ENCODE measurements at places on chromosomes 4 and X.

- DNase-seq = no peak
These were observed 112.1 kb downstream of the CPZ start for GRCh38 chr4:8704632-8705031.

DNA sequence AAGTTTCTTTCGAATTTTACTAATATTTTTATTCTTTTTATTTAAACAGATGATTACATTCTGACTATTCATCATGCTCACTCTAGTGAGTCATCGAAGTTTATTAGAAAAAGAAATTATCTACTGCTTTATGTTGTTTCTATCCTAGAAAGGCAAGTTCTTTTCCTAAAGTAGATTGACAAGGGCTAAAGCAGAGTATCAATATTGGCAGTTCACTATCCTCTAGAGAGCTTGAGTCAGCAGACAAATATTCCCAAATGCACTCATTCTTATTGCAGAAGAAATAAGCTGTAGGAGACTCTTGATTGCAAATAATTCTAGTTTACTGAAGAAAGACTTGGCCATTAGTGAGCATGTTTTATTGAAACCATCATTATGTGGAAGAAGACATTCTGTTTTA is 911.8 kb downstream of the CENPC start:
- DNase-seq = no peak

DNA sequence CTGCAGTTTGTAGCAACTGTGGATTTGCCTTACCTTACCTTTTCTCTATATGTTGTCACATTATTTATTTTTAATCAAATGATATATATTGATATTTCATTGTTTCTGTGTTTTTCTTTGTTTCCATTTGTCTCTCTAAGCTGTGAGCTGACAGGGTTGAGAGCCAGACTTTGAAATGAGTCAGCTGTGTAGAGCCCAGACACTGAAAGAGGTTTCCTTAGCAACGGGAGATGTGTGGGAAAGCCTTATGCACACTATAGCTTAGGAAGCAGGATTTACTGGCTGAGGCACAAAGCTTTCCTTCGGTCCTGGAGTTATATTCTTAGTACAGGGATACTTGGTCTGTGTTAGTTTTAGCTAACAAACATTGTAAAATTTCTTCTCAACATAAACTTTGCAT is 192.2 kb downstream of the FGF13 start:
- DNase-seq = peak; percentile 22

GRCh38 chr4:79576429-79576753 is 168.4 kb upstream of the GK2 start:
- peak; percentile 50 for DNase-seq

- no peak for DNase-seq
These were observed 860.1 kb upstream of the INTU start for GRCh38 chr4:126772662-126773061.

- DNase-seq = no peak
These were observed 357.7 kb downstream of the C4orf33 start for GRCh38 chr4:129453524-129454200.

GRCh38 chrX:123308658-123309057 is 124.6 kb downstream of the GRIA3 start:
- DNase-seq = no peak

DNA sequence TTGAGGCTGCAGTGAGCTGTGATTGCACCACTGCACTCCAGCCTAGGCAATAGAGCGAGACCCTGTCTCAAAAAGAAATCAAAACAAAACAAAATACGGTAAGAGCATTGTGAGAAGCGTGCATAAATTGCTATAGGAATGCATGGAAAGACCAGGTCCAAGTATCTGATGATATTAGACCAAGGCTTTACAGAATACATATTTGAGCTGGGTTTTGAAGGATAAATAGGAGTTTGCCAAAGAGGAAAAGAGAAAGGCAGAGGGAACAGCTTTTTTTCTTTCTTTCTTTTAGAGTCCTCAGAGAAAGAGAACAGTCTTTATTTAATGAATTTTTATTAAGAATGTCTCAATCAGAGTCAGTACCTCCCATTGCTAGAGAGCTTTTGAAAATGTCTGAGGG is 79.5 kb upstream of the PRPS1 start:
- no peak for DNase-seq

GRCh38 chrX:76796311-76796710 is 368.8 kb downstream of the MAGEE1 start:
- DNase-seq = peak; percentile 16

DNA sequence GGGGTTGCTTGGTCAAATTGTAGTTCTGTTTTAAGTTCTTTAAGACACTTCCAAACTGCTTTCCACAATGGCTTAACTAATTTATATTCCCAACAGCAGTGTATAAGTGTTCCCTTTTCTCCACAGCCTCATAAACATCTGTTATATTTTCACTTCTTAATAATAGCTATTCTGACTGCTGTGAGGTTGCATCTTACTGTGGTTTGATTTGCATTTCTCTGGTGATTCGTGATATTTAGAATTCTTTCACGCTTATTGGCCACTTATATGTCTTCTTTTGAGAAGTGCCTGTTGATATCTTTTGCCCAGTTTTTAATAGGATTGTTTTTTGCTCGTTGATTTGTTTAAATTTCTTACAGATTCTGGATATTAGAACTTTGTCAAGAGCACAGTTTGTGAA is 278.6 kb upstream of the ITM2A start:
- DNase-seq = no peak

DNA sequence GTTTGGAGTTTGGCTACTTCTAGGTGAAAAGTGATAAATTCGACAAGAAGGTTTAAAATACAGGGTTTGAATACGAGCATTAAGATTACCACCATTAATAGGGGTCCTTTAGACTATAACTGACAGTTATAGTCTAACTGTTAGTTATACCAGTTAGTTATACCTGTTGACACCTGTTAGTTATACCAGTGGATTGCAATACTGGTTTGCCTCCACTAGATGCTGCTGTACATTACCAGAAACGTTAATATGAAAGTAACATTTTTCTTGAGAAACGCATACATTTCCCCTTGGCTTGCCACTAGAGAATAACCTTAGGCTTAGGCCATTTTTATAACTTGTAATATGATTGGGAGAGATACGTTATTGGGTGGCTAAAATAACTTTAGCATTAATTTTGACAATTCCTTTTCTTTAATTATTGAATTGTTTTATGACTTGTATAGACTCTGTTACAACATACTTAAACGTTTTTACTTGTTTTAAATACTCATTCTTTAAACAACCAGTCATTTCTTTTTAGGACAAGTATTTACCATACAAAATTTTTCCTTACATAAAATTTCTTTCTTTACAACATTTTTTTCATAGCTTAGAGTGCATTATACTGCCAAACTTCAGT is 911.2 kb downstream of the FSTL5 start:
- DNase-seq = peak; percentile 30

DNA sequence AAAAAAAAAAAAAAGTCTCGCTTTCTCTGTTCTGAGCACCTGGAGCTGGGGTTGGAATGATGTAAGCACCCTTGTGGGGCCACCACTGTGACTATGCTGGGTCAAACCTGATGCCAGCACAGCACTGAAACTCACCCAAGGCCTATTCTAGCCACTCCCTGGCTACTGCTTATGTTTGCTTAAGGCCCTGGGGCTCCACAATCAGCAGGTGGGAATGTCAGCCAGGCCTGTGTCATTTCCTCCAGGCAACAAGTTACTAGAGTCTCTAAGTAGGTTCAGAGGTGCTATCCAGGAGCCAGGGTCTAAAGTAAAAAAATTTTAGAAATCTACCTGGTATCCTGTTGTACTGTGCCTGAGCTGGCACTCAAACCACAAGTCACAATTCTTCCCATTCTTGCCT is 1306.8 kb downstream of the STIM2 start:
- no peak for DNase-seq

DNA sequence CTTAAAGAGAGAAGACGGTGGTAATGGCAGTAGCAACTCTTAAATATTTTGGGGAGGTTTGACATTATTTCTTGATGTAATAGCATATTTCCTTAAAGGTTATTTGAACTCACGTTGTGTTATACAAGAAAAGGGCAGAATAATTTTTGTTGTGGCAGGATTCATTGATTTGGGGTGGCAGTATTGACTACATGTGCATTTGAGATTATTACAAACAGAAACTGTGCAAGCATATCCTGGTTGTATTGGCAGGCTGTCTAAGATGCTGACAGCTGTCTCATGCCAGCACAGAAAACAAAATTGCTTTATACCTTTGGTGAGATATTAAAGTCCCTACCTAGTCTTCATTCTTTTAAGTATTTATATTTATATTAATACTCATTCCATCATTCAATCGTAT is 300.7 kb upstream of the MAGEC2 start:
- DNase-seq = no peak

DNA sequence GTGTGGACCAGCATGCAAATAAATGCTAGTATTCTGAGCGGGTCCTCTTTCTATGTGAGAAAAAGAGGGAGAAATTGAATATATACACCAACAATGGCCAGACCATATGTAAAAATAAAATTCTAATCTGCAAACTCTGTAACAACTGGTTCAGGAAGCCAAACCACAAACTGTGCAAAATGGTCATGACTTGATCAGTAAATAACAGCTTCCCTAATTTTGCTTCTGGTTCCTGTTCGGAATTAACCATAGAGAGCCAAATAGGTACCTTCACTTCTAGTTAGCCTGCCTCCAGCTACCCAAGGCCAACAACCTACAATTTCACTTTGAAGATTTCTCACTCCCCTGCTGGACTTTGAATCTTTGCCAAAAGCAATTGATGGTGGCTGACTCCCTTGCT is 1313.2 kb downstream of the ADGRL3 start:
- DNase-seq = no peak

DNA sequence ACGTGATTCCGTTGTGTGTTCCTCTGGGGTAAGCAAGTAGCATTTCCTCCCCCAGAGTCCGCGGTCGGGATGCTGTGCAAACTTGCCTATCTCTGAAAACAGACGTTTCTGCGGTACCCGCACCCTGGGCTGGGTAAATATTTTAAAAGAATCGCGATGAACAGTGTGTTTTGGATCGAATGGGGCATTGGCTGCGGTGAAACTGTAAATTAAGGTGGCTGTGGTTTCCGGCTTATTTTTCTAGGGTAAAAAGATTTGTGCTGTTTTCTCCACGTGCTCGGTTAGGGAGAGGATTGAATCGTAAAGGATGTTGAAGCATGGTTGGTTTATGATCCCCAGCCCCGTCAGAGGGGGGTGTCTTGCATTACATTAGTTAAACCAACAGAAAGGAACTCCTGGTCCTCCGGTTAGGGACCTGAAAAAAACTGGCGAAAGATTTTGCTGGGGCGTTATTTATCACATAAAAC is 1.2 kb downstream of the HHIP start:
- peak; percentile 58 for DNase-seq

DNA sequence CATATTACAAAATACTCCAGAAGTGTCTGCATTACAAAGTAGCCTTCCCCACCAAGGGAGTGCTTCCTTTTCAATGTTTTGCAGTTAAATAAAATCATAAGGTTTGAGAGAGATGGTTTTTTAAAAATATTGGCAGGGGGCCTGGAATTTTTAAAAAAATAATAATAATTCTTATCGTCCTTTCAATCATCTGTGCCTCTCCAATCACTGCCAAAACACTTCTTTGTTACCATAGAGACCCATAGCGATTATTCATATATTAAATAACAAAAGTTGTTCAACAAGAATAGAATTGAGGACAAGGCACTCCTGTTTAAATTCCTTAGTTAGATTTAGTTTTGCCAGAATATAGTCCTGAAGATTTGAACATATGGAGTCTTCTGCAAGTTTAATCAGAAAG is 203.1 kb downstream of the FAT4 start:
- DNase-seq = no peak

DNA sequence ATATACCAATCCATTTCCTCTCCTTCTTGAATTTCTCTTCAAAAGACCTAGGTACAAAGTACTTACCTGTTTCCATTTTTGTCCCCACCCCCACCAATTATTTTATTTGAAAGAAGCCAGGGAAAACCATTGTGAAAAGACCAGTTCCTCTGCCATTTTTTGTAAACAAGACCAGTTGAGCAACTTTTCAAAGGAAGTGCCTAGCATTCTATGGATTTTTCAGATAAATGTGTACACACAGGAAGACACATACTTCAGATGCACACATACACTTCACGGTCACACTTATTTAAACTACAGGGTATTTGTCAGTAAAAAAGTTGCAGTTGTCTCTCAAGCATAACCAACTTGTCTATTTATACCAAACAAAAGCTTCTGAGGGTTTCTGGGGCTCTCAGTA is 587.2 kb upstream of the KLHL4 start:
- DNase-seq = no peak

DNA sequence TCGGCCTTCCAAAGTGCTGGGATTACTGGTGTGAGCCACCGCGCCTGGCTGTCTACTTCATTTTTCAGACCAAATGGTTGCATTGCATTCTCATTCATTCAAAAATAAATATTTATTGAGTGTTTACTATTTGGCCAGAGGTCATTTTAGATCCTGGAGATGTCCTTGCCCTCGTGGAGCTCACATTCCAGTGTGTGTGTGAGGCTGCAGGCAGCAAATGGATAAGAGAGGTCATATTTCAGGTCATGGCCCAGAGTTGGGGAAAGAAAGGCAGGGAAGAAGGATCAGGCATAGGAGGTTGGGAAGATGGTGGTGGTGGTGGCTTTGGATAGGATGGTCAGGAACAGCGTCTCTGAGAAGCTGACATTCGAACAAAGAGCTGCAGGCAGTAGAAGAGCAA is 119.1 kb downstream of the CEP135 start:
- DNase-seq = no peak

DNA sequence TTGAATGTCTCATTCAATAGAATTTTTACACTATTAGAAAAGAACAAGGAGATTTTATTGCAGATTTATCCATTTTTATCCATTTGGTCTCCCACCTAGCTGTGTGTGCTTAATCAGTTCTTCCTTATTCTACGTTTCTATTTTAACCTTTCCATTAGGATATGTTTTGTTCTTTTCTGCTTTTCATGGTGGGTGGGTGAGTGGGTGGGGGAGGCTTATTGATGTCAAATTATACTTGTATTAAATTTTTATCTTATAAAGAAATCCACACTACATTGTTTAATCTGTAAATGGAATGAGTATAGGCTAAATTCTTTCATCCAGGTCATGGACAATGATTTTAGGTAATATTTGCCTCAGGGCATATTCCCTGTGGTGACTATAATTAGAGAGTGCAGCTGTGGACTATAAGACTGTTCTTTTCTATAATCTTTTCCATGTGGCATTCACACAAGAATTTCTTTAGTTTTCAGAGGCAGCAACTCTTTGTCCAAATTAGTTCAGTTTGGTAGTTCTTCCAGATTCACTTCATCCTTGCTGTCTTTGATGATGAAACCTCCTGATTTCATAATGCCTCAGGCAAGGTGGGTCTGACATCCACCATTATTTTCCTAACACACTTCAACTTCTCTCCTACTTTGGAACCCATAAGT is 2451.8 kb downstream of the PCDH7 start:
- peak; percentile 50 for DNase-seq

DNA sequence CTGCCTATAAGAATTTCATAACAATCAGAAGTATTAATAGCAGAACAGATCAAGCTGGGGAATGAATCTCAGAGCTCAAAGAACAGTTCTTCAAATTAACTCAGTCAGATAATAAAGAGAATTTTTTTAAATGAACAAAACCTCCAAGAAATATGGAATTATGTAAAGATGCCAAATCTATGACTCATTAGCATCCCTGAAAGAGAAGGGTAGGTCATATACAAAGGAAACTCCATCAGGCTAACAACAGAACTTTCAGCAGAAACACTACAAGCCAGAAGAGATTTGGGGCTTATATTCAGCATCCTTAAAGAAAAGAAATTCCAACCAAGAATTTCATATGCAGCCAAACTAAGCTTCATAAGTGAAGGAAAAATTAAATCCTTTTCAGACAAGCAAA is 28.6 kb downstream of the CBR4 start:
- DNase-seq = no peak
